ENCODE measurements at places on chromosomes 13 and 19.

- no peak for DNase-seq
Observed at GRCh38 chr19:30062907-30063649, 121.0 kb downstream of the URI1 start.

DNA sequence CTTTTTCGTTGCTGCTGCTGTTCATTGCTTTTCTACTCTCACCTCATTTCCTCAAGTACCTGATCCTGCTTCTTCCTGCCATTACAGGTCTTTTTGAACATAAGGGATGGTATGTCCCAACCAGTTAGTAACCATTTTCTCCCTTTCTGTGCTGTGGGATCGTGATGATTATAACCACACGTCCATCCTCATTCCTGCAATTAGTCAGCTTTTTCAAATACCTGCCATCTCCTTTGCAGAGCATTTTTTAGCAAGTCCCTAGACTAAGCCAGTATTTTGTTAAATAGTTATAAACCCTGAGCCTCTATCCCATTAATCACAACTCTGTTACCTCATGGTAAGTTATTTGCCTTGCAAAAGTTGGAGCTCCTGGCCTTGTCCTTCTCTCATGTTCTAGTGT lies 109.2 kb downstream of the FNDC3A start:
- DNase-seq, result no peak

- DNase-seq, result no peak
Observed at GRCh38 chr19:24057144-24057543, 29.8 kb upstream of the ZNF254 start.

DNA sequence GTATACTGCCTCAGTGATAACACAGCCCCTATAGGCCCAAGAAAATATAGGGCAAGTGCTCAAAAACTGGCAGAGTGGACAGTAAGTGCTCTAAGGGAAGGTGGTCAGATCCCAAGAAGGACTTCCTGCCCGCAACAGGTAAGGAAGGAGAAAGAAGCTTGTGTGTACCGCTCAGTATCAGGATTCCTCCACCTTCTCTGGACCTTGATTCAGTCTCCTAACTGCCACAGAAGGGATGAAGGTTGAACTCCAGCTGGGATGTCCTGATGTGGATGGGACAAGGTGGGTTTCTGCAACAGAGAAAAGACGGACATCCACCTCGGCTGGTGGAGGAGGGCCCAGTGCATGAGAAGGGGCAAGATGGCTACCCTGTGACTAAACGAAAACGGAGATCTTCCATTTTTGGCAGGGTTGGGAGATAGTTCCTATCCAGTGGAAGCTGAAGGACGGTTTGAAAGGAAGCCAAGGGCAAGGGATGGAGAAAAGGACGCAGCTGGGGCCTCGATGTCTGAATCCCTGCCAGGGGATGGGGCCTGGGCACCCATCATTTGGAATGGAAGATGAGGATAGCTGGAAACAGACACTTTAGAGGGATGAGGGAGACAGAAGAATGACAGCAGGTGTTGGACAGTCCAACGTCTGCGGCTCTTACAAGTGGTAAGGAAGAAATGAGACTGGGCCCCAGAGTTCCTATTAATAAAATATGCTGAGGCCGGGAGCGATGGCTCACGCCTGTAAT lies 1.3 kb upstream of the ATF5 start:
- no peak for DNase-seq

DNA sequence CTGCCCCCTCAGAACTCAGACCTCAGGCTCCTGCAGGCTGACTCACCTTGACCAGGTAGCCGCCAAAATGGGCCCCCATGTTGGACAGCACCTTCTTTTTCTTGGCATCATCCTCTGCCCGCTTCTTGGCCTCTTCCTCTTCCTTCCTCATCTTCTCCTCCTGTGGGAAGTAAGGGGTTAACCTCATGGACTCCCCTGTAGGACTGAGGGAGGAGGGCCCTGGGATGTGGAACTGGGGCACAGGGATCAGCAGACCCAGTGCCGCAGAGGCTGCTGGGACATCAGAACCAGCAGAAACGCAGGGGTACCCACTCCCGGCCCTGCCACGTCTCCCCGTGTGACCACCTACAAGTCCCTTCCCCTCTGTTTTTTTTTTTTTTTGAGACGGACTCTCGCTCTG lies 11.1 kb downstream of the TNNT1 start:
- DNase-seq, result no peak

- no peak for DNase-seq
Observed at GRCh38 chr13:75430436-75431209, 51.3 kb downstream of the TBC1D4 start.

- no peak for DNase-seq
Observed at GRCh38 chr19:52170863-52171320, 529 bp downstream of the ZNF836 start.

- DNase-seq, result no peak
Observed at GRCh38 chr13:109255141-109255856, 531.1 kb downstream of the IRS2 start.

DNA sequence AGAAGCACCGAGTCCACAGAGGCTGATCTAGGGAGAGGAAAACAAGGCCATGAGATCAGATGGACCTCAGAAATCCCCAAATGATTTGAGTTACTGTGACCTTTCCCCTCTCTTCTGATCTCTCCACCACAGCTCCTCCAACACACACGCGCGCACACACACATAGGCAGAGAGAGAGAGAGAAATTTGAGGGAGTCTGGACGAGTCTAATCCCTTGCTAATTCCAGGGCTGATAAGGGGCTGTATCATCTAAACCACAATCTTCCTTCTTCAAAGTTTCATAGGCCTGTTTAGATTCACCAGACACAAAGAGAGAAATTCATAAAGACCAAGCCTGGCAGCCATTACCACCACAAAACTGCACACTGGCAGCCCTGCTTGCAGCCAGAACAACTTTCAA lies 8.6 kb downstream of the ZFP82 start:
- DNase-seq, result no peak

DNA sequence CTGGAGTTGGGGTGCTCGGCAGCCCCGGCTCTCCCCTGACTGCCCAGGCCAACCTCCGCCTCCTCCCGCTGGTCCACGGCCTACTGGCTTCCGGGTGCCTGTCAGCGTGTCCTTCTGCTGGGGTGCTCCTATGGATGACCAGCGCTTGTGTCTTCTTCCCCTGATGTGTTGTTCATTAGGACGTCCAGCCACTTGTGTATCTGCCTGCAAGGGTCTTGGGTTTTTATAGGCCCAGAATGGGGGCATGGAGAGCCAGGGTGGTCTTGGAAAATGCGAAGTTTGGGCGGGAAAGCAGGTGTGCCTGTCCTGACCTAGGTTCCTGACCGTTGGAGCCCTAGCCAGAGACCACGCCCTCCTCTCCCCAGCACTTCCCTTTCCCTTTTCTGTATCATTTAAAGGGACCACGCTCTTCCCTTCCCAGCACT lies 139.8 kb downstream of the SLITRK5 start:
- DNase-seq, result no peak

DNA sequence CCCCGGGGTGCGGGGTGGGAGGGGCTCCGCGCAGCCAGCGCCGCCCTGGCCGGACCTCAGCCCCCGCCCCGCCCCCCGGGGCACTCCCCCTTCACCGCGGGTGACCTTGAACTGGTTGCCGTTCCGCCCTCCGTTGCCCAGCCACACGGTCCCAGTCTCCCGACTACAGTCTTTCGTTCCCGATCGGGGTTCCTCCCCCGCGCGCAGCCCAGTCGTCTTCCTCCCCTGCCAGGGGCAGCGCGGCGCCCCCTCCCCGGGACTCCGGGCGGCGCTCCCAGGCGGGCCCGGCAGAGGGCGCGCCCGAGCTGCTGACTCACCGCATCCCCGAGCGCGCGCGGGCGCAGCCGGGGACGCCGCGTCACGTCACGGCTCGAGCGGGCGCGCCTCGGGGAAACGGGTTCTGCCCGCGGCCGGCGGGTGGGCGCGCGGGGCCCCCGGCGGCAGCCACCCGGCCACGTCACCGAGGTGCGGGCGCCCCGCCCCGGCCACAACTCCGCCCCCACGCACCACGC lies 459 bp downstream of the MIDN start:
- peak; percentile 90 for DNase-seq

DNA sequence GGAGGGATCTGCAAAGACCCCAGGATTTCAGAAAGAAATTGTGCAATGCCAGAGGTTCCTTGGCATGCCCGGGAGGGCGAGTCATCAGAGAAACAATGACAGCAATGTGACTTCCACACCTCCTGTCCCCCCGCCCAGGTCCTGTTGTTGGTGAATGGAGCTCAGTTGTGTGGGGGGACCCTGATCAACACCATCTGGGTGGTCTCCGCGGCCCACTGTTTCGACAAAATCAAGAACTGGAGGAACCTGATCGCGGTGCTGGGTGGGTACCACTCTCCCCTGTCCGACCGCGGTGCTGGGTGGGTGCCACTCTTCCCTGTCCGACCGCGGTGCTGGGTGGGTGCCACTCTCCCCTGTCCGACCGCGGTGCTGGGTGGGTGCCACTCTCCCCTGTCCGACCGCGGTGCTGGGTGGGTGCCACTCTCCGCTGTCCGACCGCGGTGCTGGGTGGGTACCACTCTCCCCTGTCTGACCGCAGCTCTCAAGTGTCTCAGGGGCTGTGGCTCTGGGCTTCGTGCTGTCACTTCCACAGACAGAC lies 5.2 kb upstream of the F10 start:
- DNase-seq, result no peak

DNA sequence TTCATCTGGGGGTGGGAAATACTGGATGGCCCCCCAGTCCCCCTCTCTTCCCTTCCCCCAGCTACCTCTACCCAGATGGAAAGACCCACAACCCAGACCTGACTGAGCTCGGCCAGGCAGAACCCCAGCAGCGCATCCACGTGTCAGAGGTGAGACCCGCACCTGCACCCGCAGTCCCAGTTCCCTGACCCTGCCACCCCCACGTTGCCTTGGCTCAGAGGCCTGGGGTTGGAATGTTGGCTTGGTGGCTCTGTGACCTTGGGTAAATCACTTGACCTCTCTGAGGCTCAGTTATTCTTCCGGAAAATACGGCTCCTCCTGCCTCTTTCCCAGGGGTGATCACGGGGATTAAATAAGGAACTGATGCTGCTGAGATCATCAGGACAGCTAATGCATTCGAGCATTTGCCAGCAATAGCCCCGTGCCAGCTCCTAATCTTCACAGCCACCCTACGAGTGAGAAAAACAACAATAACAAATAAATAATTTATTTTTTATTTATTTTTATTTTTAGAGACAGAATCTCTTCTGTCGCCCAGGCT lies 12.3 kb downstream of the CBLC start:
- DNase-seq, result no peak

DNA sequence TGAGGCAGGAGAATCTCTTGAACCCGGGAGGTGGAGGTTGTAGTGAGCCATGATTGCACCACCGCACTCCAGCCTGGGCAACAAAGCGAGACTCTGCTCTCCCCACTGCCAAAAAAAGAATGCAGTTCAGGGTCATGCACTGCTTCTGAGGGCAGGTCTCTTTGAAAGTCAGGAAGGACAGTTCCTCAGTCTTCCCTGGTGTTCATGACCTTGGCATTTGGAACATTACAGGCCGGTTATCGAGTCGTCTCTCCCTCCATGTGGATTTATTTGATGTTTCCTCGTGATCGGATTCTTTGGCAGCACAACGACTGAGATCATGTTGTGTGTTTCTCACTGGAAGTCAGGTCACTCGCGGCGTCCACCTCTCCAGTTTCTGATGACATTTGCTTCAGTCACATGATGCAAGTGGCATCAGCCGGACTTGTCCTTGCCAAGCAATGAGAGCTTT lies 17.2 kb downstream of the FGF21 start:
- DNase-seq, result no peak

DNA sequence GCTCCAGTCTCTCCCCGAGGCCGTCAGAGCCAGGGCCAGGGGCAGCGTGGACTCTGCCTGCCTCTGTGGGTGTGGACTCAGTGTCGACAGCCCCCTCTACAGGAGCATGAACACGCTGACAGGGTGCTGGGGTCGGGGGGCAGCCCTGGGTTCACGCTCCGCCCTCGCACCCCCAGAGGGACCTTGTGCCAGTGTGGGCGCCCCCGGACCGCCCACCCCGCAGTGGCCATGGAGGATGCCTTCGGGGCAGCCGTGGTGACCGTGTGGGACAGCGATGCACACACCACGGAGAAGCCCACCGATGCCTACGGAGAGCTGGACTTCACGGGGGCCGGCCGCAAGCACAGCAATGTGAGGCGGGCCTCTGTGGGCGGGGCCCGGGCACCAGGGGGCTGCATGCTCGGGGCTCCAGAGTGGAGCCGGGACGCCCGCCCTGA lies 8.3 kb downstream of the TRPM4 start:
- DNase-seq, result no peak

DNA sequence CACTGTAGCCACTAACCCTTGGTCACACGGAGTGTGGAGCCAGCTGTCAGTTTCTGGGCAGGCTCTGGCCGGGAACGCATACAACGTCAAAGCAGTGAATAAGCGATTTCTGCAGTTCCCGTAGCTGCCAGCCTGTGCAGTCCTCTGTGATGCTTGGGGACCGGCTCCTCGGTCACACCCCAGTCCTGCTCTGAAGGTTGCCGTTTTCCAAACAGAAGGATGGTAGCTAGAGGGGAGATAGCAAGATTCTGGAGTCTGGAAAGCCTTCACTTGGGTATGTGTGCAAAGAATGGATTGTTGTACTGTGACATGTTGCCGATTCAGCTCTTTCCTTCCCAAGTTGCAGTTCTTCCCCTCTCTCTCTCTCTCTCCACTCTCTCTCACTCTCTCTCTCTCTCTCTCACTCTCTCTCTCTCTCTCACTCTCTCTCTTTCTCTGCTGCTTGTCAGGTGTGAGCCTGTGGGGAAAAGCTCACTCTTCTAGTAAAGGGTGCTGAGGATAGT lies 38.7 kb upstream of the C1QTNF9 start:
- DNase-seq, result peak; percentile 60

DNA sequence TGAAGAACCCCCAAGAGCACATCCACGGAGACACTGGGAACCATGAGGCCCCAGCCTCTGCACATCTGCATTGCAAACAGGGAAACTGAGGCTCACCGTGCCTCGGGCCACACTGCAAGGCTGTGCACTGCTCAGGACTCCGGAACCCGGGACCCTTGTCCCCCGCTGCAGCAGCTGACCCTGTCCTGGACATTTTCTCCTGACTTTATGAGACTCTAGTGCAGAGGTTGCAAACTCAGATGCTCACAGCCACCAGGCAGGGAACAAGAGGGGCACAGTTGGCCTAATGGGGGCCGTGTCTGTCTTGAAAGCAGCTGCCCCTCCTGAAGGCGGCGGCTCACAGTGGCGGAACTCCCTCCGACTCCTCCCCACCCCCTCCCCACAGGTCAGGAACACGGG lies 16.5 kb upstream of the IGLON5 start:
- DNase-seq, result no peak

GRCh38 chr19:4337906-4338440 lies 654 bp downstream of the STAP2 start:
- DNase-seq, result no peak

DNA sequence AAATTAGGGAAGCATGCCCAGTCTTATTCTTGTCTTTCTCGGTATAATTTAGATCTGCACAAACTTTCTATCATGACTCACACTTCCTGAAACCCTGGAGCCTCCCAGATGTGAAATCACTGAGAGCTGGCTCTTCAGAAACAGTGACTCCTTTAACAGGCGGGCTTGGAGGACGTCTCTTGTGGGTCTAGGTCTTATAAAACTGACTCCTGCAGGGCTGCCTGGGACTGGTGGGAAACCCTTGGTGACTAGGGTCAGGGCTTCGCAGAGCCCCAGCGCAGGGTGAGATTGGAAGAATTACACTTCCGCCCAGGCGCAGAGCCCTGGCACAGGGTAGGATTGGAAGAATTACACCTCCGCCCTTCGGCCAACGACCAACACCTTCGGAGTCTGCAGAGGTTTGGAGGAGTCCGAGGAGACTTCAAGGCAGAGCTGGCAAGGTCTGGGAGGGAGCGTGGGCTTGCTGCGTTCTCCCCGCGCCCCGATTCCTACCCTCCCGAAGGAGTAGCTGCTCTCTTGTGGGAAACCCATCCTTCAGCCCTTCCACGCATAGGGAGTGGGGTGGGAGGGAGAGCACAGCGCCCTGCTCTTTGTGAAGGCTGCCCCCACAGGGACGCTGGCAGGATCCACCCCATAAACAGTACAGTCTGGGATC lies 43.4 kb upstream of the MAP3K10 start:
- no peak for DNase-seq
